Pulmonary artery endothelial cell (primary cell): ENCODE measurements at places on chromosomes 3 and 15. TPM values are rescaled to one million over a fixed set of nuclear protein-coding genes. Genes with fewer than 3 reads are reported as not detected.

GRCh38 chr15:101135532-101136166, 116.2 kb downstream of the CHSY1 start:
- DNase-seq, result no peak

DNA sequence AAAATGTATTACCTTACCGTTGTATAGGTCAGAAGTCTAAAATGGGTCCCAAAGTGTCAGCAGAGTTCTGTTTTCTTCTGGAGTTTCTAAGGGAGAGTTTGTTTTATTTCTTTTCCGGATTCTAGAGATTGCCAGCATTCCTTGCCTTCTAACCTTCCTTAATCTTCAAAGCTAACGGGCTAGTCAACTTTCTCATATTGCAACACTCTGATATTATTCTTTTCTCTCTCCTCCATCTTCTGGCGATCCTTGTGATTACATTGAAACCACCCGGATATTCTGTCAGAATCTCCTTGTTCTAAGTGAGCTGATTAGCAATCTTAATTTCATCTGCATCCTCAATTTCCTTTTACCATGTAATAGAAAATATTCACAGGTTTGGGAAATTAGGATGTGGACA, 36.2 kb upstream of the AADACL2 start:
- no peak for DNase-seq

DNA sequence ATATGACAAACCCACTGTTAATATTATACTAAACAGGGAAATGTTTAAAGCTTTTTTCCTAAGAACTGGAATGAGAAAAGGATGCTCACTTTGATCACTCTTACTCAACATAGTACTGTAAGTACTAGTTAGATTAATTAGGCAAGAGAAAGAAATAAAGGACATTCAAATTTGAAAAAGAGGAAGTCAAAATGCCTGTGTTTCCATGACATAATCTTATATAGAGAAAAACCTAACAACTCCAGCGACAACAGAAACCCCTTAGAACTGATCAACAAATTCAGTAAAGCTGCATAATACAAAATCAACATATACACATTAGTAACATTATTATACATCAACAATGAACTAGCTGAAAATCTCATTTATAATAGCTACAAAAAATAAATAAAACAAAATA, 200.6 kb upstream of the ROBO1 start:
- DNase-seq, result no peak

EXD1 gene
- total RNA-seq, result not detected in 2 replicates
